CD4-positive, alpha-beta T cell (primary cell): ENCODE measurements at places on chromosomes 11 and 22.
A peak's percentile ranks its signal among the peaks of the same experiment; 100 is the strongest.

GRCh38 chr11:128587415-128587814 is at the start of gene ETS1:
TSS of gene ETS1 (minus strand) at chr11:128587558. CDS start at chr11:128573130, 14,428 bp downstream.
- no peak for DNase-seq

DNA sequence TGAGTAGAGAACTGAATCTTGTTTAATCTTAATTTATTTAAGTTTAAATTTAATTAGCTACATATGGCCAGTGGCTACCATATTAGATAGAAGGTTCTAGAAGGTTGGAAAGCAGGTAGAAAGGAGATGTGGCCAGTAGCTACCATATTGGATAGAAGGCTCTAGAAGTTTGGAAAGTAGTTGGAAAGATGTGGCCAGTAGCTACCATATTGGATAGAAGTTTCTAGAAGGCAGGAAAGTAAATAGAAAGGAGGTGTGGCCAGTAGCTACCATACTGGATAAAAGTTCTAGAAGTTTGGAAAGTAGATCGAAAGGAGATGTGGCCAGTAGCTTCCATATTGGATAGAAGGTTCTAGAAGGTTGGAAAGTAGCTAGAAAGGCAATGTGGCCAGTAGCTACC is 2.2 kb downstream of the CRYBA4 start:
- DNase-seq = no peak

DNA sequence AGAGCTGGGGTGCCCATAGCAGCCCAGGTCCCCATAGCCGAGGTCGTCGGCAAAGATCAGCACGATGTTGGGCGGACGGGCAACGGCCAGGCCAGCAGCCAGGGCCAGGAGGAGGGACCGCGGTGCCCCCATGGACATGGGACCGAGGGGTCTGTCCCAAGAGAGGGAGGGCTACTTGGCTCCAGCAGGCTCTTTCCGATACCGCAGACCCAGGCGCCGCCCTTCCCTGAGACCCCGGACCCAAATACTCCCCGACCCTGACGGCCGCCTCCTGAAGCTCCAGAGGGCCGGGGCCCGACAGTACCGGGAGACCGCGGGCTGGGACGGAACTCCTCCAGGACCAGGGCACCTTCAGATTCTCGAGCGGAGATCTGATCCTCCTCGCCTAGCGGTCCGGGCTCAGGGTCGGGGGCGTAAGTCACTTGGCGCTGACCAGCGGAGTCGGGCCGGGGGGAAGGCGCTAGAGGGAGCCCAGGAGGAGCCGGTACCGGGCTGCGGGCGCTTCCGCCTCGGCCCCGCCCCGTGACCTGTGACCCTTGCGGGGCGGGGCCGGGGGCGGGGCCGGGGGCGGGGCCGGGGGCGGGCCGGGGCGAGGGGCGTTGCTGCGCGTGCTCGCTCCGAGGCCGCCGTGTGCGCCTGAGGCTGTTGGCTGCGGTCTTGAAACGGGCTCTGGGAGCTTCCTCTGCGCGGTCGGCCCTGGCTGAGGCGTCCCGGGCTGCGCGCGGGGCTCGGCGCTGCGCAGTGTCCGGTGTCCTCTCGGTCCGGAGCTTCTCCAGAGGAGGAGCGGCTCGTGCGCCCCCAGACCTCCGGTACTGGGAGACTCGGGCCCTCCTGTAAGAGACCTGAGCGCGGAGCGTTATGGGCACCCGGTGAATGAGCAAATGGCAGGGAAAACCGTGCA is at the start of gene ARSA:
ARSA (minus strand) TSS at position 511 of the 901 bp plus-strand sequence; CDS start at position 138, 373 bp downstream.
- DNase-seq = peak; percentile 70

DNA sequence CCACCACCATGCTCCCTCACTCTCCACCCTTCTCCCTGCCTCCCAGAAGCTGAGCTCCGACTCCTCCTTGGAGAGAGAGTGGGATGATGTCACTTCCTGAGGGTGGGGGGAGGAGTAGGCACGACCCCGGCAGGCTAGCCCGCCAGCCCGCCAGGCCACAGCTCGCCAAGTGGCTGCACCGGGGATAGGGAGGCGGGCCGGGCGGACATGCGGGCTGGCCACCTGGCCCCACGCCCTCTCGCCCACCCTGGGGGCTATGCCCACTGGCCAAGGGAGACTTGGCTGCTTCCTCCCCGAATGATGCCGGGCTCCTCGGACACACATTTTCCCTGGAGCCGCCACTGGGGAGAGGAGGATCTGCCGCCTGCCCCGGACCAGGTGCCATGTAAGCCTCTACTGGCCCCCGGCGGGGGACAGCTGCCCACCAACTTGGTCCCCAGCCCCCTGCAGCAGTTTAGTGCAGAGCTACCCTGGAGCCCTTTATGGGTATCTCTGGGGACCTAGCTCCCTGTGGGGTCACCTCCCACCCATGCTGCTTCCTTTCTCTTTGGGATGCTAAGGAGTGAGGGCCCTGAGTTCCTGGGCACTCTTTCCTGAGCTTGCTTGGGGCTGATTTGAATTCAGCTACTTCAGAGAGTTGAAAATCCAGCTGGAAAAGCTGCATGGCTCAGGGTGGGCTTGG is 33.7 kb upstream of the MYRF start:
- no peak for DNase-seq

DNA sequence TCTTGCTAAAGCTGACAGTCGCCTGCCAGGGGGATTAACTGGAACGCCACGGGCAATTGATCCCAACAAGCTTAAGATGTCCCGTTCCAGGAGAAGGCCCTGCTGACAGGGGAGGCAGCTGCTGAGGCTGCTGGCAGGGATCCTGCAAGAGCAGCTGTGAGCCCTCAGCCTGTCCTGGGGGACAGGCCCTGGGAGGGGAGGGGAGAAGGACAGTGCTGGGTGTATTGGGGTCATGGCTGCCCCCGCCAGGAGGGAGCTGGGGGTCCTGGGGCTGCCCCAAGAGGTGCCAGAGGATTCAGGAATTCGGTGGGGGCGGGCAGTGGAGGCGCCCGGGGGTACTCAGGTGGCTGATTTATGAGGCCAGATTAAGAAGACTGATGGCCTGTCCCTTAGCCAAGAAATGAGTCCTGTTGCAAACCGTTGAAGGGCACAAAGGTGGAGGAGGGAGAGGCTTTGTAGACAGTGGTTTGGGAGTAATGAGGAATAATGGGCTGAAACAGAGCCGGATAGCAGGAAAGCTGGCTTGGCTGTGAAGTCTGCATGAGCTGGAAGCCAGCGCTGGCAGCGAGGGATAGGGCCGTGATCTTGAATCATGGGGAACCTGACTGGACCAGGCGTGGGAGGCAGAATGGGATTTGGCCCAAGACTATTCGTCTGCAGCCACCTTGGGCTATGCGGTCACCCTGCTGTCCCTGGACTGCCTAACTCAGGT is 133.5 kb downstream of the CACNA1I start:
- no peak for DNase-seq

DNA sequence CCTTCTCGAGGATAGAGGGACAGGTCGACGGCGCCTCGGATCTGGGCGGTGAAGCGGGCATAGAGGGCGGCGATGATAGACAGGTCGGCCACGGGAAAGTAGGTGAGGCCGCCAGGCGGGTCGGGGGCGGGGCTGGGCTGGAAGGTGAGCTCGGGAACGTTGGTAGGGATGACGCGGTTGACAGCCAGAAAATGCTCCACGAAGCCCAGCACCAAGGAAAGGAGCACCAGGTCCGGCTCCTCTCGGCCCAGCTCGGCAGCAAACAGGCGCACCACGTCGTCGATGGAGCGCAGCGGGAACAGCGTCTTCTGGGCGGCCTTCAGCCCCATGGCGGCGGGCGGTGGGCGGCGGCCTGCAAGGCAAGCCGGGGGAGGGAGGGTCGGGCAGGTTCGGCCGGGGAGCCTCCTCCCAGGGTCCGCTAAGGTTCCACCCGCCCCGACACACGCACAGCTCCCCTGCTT is 540 bp downstream of the MEN1 start:
- no peak for DNase-seq

DNA sequence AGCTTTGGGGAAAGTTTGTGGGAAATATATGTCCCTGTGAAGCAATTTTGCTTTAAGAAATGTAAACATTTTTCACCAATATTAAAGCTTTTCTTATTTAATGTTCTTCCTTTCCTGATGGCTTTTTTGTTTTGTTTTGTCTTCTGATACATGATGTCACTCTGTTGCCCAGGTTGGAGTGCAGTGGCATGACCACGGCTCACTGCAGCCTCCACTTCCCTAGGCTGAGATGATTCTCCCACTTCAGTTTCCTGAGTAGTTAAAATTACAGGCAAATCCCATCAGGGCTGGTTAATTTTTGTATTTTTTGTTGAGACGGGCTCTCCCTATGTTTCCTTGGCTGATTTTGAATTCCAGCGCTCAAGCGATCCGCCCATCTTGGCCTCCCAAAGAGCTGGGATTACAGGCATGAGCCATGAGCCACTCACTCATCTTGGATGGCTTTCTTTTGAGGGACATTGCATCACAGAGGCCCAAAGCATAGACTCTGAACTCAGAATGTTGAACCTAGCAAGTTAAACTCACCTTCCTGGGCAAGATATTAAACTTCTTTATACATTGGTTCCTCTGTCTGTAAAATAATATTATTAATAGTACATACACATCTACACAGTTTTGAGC is 651 bp upstream of the CARD16 start:
- DNase-seq = no peak

GRCh38 chr22:17137170-17137569 is 16.0 kb upstream of the TMEM121B start:
- DNase-seq = no peak

DNA sequence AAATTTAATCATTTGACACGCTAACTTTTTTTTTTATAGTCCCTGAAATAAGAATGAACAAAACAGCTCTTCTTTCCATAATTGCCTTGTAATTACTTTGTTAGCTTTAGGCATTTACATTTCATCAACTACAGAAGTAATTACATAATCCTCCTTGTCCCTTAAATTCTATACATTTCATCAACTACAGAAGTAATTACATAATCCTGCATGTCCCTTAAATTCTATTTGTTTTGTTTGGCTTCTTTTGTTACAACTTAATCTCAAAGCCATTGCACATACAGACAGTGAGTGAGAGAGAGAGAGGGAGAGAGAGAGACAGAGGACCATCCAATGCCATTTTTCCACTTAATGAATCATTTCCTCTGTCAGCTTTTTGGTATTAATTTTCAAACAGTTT is 873.2 kb downstream of the METTL15 start:
- DNase-seq = no peak

GRCh38 chr22:19750507-19751490 is 9.8 kb upstream of the TBX1 start:
- no peak for DNase-seq

GRCh38 chr11:122327528-122327927 is 211.5 kb upstream of the BLID start:
- no peak for DNase-seq

DNA sequence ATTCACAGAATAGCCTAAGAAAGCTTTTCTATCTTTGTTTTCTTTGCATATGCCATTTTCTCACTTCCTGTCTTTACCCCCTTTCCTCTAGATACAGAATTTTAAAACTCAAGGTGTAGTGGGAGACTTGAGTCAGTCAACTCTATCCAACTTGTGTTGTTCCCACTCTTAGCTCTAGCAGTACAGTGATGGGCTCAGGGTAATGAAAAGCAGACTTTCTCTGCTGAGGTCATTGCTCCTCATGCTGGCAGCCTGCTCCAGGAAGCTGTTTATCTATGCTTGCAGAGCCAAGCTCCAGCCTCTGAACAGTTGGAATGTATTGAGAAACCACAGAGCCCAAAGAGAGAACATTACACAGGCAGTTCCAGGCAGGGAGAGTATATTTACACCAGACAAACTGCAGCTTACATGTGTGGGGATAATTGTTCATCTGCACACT is 68.1 kb downstream of the CSTPP1 start:
- no peak for DNase-seq

GRCh38 chr22:31321421-31321820 is 24.7 kb downstream of the PATZ1 start:
- no peak for DNase-seq

GRCh38 chr22:36966851-36967540 is 52.3 kb downstream of the TST start:
- DNase-seq = no peak

DNA sequence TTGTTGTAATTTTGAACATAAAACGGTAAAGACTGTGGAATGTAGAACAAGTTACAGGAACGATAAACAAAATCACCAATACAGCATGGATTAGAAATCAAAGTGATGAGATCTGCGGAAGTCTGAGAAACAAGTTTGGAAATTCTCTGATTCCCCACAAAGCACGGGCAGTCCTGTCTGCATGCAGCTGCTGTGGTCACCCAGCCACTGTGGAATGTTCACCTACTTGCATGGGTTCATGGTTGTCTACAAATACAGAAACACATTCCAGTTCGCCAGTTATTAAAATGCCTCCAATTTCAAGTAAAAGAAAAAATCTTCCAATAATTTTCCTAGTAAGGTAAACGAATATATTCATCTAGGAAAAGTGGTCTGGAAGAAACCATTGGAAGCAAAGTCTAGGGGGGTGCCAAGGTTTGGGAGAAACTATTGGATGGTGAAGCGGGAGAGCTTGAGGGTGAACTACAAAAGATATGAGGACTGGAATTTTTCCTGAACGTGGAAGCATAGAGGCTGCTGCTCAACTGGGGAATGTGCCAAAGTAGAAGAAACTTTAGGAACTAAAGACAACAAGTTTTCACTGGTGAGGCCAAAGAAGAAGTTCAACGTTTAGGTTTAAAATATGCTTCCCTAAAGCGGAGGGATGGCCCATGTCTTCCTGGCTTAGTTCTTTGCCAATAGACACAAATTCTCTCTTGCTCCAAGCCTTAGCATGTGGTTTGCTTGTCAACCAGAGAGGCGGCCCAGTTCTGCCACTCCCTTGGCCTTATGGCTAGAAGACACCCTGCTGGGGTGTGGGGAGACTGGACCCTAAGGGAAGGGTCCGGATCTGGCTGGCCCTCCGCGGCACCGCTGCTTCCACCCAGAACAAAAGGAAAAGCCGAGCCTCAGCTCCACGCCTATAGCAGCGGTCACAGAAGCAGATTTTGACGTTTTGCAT is 70.2 kb downstream of the CTTN start:
- no peak for DNase-seq

DNA sequence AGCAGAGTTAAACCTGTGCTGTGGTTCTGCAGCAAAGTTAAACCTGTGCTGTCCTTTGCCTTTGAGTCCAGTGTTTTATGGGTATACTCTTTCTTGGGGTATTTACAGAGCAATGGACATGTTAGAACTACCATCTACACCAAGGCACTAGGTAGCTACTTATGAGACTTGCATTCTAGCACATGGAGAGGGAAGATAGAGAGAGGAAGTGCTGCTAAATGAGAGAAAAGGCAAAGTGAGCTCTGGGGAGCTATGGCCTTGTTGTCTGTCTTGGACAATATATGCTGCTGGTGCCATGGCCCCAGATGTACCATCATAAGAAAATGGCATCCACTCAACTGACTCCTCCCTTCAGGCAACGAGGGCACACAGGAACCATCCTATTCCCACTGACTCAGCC is 91.5 kb downstream of the SLC1A2 start:
- DNase-seq = no peak

DNA sequence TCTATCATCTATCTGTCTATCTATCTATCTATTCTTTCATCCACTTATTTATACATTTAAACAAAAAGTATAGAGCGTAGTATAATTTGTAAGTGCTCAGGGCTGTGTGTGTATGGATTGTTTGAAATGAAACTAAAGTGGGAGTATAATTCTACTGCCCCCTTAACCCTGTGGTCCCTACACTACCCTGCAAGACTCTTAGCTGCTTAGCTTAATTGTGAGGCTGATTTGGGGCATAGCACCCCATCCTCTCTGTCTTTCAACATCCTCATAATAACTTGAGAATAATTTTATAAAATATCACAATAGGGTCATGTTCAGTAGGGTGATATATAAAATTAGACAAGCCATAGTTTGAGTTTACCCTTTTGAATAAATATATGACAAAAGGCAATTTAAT is 11.6 kb downstream of the OR51B4 start:
- no peak for DNase-seq
